ENCODE measurements at places on chromosomes 3 and 15.

DNA sequence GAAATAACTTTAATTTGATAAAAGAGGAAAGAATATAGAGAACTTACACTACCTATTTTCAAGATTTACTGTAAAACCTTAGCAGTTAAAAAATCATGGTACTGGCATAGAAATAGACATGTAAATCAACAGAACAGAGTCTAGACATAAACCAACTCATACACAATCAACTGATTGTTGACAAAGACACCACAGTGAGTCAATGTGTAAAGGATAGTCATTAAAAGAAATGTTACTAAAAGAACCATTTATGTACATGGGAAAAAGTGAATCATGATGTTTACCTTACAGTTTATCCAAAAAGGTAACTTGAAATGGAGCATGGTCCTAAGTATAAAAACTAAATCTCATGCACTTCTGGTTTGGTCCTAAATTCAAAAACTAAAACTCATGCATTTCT lies 847.4 kb downstream of the IGSF11 start:
- no peak for DNase-seq

DNA sequence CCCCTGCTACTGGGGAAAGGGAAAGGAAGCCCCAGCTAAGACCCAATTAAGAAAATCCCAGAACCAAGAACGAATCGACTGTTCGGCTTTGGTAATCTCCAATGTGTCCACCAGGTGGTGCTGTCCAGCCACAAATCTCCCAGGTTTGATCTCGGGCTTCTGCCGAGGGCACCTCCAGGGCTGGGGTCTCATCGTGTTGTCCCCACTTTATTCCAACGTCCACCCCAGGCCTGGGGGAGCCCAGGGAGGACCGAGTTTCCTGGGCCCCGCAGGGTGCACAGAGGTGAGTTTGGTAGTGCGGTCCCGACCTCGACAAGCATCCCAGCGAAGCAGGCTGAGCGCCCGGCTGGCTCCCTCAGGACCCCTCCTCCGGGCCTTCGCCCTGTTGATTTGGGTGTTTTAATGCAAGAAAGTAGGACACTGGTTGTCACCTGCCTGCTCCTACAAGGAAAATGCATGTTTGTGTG lies 185.1 kb downstream of the GOLGA6L6 start:
- DNase-seq = peak; percentile 92

- DNase-seq = no peak
Observed at GRCh38 chr3:72829701-72830100, 18.5 kb downstream of the SHQ1 start.

DNA sequence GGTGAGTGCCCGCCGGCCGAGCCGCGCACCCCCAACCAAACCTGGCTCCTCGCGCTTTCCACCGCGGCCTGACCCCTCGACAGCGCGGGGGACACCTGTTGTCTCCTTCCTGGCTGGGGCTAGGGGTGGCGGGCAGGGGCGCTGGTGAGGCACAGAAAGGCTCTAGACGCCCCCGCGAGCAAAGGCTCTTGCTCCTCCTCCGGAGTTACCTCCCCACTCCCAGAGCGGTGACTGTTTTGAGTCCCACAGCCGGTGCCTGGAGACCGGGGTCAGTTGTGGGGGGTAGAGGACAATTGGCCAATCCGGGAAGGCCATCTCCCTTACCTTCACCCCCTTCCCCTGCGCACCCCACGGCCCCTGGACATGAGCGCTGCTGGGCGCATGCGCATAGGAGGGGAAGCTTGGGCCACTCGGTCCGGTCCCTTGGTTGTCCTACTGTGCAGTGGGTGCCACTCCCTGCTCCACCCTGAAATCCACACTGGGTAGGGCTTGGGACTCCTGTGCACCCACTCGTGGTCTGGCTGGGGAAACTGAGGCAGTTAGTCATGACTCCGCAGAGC lies 554 bp downstream of the CHST13 start:
- no peak for DNase-seq

DNA sequence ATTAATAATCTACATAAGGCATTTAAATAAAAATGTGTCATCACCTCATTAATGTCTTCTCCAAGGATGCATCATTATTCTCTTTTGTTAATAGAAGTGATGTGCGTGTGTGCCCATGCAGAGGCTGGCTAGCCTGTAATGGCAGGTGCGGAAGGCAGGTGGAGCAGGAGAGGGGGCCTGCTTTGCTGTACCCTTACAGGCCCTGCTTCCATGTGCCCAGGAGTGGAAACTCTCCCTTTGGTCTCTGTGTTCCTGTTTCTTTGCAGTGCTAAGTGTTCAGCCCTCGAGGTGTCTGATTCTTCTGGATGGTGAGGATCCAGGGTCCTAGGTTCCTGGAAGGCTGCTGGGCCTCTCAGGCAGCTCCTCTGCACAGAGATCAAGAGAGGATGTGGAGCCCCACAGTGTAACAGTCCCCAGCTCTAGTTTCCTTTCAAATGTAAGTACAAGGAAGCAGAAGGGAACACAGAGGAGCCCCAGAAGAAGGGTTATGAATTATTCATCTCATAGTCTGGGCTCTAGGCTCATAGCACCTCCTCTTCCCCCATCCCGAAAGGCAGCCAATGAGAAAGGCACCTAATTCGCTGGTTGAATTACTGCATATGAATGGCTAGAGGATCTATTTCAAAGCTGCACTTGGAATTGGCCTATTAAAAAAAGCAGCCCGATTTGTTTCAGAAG lies 39.2 kb upstream of the AGBL1 start:
- DNase-seq = no peak

- DNase-seq = no peak
Observed at GRCh38 chr3:152724270-152724669, 110.7 kb upstream of the P2RY1 start.

- no peak for DNase-seq
Observed at GRCh38 chr3:107323723-107324122, 53.5 kb upstream of the CCDC54 start.

DNA sequence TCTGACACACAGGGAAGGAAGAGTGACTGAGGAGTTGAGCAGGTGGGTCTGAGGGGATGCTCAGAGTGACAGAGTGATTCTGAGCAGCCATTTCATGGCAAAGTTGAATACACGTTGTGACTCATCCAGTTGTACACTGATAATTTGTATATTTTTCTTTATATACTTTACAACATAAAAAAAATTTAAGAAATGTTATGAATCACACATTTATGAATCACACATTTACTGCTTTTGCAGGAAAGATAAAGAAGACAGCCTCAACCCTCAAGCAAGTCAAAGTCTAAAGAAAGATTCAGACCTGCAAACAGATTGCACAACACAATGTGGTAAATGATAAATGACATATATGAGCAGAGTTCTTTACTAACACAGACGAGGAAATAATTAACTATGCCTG lies 21.0 kb upstream of the CHMP2B start:
- DNase-seq = no peak

GRCh38 chr3:54309601-54310000 lies 187.2 kb downstream of the CACNA2D3 start:
- no peak for DNase-seq

DNA sequence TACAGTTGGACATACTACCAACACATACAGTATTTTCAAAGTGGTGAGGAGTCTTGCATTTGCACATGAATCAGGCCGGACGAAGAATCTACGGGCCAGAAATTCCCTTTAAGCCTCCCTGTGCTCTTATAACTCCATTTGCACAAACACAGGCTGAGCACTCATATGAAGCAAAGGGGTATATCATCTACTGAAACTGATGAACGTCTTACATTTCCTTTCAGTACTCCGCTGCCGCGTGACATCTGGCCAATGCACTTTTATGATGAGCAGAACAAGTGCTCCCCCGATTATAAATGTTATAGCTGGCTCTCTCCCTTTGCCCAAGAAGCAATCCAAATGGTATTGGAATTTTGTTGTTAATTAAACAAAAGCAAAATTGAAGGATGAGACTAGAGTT lies 110.3 kb upstream of the ICE2 start:
- DNase-seq = no peak

DNA sequence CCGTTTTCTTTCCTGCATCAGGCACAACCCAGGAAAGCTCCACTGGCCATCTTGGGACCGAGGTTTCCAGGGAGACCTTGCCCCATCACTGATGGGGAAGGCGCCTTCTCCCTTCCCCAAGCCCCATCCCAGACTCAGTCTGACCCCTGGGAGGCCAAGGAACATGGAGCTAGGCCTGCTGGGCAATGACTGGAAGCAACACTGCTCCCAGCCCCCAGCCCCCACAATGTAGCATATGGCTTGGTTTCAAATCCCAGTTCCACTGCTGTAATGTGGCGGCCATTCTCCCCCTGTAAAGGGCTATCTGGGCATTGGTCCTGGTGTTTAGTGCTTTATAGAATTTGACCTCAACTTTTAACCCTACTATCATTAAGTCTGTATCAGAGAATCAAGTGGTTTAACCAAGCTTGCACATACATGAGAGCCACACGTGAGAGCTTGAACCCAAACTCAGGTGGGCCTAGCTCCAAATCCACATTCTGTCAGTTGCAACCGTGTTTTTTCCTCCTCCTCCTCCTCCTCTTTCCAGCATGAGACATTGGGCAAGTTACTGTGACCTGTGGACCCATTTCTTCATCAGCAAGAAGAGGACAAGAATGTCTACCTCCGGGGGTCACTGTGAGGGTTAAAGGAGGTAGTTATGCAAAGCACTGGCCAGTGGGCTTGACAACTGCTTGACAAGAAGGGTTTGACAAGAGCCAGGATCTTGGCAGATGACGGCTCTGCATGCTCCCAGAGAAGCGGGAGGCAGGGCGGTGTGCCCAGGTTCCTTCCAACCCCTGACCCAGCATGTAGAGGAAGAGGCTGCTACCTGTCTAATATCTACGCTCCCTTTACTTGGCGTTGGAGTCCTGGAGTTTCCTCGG lies 37.4 kb downstream of the KLHL25 start:
- DNase-seq = no peak

- DNase-seq = peak; percentile 87
Observed at GRCh38 chr3:141875374-141875892, 1.0 kb upstream of the ATP1B3 start.

GRCh38 chr3:123414973-123415775 lies 33.7 kb downstream of the ADCY5 start:
- no peak for DNase-seq

GRCh38 chr15:69209661-69210060 lies 49.2 kb downstream of the GLCE start:
- DNase-seq = no peak

- DNase-seq = no peak
Observed at GRCh38 chr3:14133188-14133800, 8.4 kb downstream of the TMEM43 start.

- DNase-seq = no peak
Observed at GRCh38 chr3:136753326-136753939, 1.3 kb upstream of the STAG1 start.

DNA sequence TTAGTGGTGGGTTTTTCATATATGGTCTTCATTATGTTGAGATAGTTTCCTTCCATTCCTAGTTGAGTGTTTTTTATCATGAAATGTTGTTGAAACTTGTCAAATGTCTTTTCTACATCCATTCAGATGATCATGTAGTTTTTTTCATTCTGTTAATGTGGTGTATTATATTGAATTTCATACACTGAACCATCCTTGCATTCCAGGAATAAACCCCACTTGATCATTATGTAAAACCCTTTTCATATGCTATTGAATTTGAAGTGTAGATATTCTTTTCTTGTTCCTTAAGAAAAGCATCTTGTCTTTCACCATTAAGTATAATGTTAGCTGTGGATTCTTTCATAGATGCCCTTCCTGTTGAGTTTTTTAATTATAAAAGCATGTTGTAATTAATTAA lies 42.9 kb downstream of the PIAS1 start:
- no peak for DNase-seq

DNA sequence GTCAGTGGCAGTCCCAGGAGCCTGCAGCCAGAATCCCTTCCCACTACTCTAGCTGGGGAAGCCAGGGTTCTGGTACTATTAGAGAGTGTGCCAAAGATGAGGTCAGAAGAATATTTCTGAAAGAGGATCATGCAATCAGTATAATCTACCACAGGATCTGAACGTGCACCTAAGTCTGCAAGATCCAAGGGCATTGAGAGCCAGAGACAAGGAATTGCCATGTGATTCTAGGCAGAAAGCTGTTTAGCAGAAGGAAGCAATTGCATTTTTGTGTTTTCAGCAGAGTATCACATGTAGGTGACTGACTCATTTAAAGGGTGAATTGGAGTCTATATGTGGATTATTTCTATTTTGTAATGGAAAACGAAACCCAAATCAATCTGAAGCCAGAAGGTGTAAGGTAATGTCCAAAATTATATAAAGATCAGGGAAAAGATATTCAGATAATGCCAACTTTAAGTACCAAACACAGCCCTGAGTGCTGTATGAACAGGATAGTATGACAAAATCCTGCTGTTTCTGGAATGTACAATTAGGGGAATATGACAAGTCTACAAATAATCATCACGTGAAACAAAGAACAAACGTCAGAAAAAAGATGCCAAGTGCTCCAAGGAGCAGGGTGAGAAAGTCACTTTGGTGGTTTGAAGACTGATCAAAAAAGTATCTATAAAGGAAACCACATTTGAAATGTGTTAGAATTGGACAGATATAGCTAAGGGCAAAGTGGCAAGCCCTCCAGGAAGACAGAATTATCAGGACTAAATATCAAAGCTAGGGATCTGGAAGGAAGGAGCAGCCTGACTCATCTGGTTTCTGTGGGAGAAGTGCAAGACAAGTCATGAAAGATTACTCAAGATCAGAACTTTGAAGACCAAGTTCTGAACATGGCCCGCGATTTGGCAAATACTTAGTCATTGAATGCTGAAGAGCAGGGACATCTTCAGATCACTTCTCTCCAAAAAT lies 1036.6 kb downstream of the NTRK3 start:
- no peak for DNase-seq

- DNase-seq = no peak
Observed at GRCh38 chr3:2153053-2153452, 54.4 kb downstream of the CNTN4 start.

- no peak for DNase-seq
Observed at GRCh38 chr3:46372492-46373359, 2.0 kb downstream of the CCR5 start.

GRCh38 chr3:197490098-197491058 lies 65.4 kb downstream of the BDH1 start:
- no peak for DNase-seq

DNA sequence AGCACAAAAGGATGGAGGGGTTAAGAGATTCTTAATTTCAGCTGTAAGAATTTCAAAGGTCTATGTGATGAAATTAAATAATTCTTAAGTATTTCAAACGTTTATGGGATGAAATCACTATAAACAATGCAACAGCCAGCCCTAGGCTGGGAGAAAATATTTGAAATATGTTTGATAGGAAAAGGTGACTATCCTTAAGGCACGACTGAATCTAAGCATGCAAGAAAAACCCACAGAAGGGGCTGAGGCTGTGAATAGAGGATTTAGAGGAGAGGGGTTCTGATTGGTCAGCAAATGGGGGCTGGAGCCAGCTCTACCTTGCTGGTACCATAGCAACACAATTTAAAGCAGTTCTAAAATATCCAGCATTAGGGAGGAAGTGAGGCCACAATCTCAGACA lies 220.8 kb upstream of the ATP10A start:
- no peak for DNase-seq

DNA sequence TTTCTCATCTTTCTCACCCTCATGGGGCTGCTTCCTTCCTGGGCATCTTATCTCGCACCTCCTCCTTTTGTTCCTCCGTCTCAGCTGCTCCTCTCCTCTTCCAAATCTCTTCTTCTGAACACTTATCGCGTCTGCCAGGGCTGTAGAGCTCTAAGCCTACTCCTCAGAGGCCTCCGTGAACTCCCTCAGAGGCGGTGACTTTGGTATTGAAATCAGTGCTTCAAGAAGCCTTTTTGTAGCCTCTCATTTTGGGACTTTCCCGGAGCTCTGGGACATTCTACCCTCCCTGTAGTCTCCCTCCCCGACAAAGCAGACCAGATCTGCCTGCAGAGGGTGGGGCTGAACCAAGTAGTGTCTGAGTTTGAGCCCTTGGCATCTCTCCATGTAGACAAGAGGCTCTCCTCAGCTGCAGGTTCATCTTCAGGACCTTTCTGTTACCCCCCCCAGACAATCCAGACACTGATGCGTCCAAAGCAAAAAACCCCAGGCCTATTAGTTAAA lies 17.5 kb upstream of the CPNE9 start:
- no peak for DNase-seq

All from head of caudate nucleus (tissue), 42 donors.